NCI-H748 treated with DMSO at 0.1 percent for 48 hours (cell line): ENCODE measurements at places on chromosomes 6 and 20.
A peak's percentile ranks its signal among the peaks of the same experiment; 100 is the strongest.

DNA sequence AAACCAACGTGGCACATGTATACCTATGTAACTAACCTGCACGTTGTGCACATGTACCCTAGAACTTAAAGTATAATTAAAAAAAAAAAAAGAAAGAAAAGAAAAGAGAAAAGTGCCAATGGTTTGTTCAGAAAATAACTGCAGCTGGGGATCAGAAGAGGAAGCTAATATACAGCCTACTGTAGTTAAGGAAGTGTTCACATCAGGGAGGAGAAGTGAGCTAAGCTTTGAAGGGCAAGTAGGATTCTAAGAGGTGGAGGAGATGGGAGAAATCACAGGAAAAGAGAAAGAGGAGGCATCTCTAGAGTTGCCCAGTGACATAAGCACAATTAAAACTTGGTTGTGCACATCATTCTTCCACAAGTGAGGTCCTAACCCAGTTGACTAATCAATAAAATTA lies 214.4 kb upstream of the DTNBP1 start:
- no peak for DNase-seq

DNA sequence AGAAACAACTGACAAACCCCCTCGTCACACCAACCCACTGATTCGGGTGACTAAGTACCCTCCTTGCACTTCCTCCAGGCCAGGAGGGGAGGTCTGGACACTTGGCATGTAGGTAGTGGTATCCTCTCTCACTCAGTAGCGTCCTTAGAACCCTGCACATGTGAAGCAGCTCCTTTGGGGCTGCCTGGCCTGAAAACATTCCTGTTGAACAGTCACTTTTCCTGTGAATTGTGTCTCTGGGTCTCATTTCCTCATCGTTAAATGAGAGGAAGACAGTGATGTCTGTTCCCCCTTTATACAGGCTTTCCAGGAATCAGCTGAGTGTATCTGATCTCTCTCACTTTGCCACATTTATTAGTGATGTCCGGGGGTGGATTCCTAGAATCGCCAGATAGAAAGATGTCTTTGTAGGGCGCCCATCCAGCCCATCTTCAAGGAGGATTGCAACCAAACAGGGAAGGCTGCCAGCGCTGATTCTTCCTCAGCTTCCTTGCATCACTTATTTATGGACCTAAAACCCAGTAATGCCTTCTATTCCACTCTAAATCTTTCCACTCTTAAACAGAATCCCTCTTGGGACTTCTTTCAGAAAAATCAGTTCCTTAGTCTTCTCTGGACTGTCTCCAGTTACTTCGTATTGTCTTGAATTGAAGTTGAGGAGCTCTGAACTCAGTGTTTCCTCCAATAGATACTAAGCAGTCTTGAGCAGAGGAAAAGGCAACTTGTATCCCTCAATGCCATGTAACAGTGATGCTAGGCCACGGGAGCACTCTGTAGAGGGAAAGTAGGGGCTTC lies 9.4 kb upstream of the POPDC3 start:
- no peak for DNase-seq

- no peak for DNase-seq
Measured at GRCh38 chr6:43500921-43501320, 9.2 kb downstream of the LRRC73 start.

GRCh38 chr20:32315891-32316290 lies 38.4 kb downstream of the KIF3B start:
- no peak for DNase-seq

- no peak for DNase-seq
Measured at GRCh38 chr20:48149902-48150301, 364.6 kb upstream of the SULF2 start.

DNA sequence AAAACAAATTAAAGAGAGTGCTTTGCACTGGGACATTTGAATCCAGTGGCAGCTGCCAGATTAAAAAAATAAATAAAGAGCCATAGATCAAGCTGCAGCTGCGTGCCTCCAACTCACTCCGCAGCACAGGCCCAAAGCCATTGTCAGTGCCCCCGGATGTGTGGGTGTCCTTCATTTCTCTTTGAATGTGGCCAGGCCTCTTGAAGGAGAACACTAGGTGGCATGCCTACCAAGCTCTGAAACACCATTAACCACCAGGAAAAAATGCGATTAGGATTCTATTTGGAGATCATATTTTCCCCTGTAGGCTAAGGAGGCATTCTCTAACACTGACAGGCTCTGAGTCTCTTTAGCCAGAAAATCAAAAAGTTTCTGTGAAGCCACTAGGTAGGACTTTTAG lies 549.8 kb downstream of the PRKN start:
- peak; percentile 56 for DNase-seq

DNA sequence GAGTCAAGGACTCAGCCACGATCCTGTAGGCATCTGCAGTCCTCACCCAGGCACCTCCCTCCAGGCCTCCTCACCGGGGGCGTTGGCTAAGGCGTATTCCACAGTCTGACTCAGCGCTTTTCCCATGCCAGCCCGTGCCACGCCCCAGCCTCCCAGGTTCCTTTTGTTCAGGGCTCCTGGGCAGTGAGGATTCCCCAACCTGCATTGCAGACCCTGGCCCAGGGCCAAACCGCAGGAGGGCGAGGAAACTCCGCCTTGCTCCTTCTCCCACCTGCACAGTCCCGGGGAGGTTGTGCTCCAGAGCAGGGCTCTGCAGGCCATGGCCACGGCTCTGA lies 202.8 kb upstream of the CST7 start:
- DNase-seq = peak; percentile 49

DNA sequence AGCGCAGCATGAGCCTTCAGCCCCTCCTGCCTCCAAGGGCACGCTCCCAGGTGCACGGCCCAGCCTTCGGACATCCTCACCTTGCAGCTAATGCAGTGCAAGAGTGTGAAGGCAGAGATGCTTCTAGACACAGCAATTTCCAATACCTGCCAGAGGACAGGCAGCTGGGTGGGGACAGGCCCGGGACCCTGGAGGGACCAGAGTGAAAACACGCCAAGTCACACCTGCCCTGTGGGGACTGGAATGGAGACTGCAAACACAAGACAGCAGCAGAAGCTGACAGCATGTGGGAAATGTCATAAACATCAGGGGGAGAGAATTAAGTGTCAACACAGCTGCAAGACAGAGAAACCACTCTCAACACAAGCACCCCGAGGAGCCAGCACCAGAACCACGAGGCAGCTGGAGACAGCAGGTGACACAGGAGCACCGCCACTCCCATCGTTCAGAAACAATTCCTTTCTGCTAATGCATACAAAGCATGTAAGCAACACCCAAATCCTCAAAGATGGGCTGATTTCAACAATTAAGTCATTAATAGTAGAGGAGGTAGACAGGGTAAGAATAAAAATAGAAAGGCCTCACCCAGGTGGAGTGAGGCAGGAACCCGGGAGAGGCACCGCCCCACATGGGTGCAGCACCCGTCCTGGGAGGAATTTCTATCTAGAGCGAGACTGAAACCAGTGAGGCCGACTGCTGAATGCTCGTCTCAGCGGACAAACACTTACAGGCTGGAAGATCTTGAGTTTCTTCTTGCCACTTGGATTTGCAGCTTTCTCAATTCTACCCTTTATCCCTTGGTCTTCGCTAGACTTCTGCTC lies 17.1 kb downstream of the DIDO1 start:
- peak; percentile 87 for DNase-seq

DNA sequence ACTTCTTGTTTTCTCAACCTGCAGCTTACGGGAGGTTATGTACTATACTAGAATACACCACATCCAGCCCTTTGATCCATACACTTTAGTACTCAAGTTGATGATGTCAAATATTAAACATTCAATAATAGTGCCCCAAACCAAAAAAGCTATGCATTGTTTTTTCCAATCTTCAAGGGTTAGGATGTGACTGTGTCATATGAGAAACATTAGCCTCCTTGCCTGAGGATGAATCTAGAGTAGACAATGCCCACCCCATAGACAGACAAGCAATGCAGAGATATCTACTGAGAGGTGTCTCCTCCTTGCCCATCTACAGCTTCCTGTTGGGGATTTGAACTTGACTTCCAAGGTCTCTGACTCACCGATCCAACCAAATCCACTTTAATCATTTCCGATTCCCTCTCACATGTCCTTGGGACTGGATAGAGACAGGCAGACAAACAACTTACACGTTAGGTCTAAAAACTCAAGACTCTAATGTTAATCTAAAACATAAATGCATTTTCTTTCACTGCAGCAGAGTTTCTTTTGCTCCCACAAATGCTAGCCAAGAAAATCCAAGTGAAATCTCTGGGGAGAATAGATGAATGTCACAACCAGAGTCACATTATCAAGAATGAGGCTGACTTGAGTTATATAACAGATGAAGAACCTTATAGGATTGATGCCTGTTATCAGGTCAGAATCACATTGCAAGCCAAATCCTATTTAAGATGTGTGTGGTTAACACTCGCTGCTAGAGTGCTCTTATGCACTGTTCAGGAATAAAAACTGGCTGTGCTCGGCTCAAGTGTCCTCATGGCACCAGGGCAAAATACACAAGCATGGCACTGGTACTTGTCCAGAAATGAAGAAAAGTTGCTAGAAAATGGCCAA lies 75.5 kb upstream of the TNFAIP3 start:
- no peak for DNase-seq

DNA sequence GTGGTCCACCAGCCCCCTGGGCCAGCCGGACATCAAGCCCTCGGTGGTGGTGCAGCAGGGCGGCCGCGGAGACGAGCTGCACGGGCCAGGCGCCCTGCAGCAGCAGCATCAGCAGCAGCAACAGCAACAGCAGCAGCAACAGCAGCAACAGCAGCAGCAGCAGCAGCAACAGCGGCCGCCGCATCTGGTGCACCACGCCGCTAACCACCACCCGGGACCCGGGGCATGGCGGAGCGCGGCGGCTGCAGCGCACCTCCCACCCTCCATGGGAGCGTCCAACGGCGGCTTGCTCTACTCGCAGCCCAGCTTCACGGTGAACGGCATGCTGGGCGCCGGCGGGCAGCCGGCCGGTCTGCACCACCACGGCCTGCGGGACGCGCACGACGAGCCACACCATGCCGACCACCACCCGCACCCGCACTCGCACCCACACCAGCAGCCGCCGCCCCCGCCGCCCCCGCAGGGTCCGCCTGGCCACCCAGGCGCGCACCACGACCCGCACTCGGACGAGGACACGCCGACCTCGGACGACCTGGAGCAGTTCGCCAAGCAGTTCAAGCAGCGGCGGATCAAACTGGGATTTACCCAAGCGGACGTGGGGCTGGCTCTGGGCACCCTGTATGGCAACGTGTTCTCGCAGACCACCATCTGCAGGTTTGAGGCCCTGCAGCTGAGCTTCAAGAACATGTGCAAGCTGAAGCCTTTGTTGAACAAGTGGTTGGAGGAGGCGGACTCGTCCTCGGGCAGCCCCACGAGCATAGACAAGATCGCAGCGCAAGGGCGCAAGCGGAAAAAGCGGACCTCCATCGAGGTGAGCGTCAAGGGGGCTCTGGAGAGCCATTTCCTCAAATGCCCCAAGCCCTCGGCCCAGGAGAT lies 1.0 kb downstream of the POU3F2 start:
- DNase-seq = no peak

GRCh38 chr6:142942805-142943227 lies 2.2 kb downstream of the HIVEP2 start:
- no peak for DNase-seq

- peak; percentile 92 for DNase-seq
Measured at GRCh38 chr6:110180228-110181008, at the start of gene CDC40. Gene CDC40, plus strand, starts transcription at chr6:110180427. Its CDS starts 18 bp downstream, at chr6:110180445.

DNA sequence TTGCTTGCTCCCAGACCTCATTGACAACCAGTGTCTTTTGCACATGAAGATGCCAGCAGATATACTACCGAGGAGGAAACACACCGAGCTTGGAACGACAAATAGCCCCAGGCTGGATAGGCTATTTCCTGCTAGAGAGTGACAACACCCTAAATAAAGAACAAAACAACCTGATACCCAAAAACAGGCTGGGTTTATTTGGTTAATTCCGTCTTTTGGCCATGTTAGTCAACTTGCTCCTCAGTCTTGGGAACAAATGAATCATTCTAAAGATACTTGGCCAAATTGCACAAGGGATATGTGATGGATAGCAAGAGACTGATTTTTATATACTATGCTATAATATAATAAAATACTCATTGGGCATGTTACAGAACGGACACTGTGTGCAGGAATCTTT lies 11.5 kb upstream of the MUC22 start:
- no peak for DNase-seq

DNA sequence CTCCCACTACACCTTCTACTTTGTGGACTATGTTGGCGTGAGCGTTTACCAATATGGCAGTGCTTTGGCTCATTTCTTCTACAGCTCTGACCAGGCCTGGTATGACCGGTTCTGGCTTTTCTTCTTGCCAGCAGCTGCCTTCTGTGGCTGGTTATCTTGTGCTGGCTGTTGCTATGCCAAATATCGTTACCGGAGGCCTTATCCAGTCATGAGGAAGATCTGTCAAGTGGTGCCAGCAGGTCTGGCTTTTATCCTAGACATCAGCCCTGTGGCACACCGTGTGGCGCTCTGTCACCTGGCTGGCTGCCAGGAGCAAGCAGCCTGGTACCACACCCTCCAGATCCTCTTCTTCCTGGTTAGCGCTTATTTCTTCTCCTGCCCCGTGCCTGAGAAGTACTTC lies 16.5 kb upstream of the EFHC1 start:
- DNase-seq = no peak

DNA sequence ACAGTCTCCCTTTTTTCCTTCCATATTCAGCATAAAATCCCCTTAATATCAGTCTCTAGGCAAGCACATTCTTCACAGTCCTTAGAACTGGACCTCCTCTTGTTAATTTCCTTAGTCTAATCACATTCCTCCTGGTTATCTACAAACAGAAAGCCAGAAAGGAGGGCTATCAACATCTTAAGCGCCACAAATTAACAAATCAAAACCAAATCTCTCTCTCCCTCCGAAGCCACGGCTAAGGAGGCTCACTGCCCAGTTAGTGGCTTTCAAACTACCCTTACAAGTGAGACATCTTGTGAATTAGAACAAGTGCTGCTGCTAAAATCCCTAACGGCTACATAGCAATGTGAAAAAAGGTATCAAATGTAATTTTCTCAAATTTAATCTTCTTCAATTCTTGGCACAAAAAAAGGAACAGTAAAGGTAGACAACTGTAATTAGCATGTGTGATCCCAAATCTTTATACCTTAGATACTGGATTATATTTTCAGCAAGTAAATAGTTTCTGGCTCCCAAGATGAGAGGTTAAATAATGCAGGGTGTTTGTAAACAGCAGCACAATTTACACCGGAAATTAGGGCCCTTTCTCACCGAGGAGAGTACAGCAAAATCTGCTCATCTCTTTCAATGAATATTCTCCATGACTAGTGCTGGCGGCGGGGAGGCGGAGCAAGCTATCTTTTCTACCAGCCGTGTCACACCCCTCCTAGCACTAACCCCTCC lies 1.4 kb upstream of the TRIM39 start:
- peak; percentile 51 for DNase-seq

DNA sequence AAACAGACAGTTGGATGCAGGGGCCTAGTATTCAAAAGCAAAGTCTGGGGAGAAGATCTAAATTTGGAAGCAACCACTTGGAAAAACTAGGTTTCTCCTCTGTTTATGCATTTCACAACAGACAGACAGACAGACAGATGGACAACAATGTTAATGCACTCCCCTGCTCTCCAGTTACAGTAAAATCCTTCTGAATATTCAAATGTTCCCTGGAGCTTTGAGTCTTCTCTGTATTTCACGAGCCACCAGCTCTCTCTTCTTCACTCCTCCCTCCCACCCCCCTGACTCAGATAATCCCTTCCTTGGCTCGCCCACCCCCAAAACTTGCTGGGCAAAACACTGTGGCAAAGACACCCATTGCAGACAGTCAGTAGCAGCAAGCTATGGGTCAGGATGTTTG lies 129.3 kb upstream of the TOP1 start:
- no peak for DNase-seq
